Cortex of kidney (tissue), 1 donor: ENCODE measurements at places on chromosomes 11 and 22.

DNA sequence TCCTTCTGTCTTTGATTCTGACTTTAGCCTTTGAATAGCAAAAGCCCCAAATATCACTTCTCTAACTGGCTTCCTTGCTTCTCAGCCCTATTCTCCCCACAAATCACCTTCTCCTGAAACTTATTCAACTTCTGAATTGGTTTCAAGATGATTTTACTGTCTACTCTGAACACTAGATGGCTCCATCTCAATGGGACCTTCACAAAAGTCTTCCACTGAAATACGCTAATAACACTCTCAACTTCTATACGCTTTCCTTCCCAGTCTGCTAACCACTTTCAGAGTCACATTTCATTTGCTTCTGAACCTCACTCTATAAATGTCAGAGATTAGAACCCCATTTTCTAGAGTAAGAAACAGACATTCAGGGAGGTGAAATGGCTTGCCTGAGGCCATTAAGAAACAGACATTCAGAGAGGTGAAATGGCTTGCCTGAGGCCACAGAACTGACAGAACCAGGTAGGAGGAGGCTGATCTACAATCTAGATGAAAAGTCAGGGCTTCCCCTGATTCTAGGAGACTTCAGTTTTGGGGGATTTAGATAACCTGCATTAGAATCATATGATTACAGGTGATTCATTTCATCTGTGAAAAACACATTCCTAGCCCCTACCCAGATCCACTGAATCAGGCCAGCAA is 20.6 kb downstream of the MORC2 start:
- no peak for DNase-seq

DNA sequence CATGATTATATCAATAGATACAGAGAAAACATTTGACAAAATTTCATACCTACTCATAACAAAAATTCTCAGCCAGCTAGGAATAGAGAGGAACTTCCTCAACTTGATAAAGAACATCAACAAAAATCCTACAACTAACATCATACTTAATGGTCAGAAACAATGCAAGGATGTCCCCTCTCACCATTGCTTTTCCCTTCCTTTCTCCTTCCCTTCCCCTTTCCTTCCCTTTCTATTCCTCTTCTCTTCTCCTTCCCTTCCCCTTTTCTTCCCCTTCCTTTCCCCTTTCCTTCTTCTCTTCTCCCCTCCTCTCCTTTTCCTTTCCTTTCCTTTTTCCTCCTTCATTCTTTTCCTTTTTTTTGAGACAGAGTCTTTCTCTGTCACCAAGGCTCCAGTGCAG is 418.3 kb upstream of the B3GAT1 start:
- DNase-seq: no peak

GRCh38 chr11:35714882-35715627 is 52.5 kb downstream of the TRIM44 start:
- no peak for DNase-seq

DNA sequence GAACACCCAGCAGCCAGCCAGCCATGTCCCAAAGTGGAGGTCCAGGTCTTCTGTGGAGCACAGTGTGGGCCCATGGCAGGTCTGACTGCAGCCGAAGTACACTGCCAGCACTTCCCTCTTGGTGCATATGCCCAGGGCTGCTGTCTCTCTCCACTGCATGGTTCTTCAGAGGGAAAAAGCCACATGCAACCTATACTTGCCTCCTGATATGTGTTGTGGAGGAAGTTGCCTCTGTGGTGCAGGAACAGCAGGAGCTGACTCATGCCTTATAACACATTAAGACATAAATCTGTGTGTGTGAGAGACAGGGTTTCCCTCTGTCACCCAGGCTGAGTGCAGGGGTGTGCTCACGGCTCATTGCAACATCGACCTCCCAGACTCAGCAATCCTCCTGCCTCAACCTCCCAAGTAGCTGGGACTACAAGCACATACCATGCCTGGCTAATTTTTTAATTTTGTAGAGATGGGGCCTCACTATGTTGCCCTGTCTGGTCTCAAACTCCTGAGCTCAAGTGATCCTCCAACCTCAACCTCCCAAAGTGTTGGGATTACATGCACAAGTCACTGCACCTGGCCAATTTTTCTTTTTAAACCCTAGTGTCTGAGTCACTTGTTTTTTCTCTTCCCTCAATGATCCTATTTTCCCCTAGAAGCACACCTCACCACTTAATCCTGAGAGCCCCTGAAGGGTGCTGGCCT is 98.8 kb downstream of the MPPED2 start:
- DNase-seq: no peak

GRCh38 chr11:118656563-118657165 is 22.8 kb downstream of the TREH start:
- no peak for DNase-seq

DNA sequence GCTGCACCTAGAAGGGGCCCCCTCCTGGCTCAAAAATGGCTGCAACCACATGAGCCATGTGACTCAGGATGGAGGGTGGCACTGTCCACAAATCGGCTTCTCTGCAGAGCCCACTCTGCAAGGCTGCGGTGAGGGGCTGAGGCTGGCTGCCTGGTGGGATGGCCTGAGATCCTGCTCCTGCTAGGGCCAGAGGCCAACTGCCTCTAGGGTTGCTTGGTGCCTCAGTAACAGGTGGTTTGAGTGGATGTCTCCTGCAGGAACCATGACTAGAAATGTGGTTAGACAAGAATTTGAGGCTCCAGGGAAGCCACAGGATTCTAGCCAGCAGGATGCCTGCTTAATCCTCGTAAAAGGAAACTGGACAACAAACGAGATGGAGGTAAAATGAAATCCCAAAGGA is 17.1 kb downstream of the PATZ1 start:
- no peak for DNase-seq

GRCh38 chr11:1883346-1884302 is 8.1 kb downstream of the PRR33 start:
- no peak for DNase-seq

DNA sequence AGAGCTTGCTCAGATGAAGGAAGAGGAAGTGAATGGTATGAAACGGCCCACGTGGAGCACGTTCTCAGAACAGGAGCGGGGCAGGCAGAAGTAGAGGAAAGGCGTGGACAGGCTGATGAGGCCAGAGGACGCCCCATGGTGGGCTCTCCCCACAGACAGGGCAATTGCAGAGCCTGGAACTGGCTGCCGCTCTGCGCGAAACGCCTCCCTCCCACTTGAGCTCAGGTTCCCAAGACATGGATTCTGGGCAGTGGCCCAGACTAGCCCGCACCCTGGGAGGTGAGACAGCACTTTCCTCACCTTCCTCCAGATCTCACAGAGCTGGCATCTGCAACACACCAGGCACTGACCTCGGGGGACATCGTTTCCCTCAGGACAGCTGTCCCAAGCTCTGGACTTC is 117.6 kb downstream of the PHF21B start:
- DNase-seq: no peak

DNA sequence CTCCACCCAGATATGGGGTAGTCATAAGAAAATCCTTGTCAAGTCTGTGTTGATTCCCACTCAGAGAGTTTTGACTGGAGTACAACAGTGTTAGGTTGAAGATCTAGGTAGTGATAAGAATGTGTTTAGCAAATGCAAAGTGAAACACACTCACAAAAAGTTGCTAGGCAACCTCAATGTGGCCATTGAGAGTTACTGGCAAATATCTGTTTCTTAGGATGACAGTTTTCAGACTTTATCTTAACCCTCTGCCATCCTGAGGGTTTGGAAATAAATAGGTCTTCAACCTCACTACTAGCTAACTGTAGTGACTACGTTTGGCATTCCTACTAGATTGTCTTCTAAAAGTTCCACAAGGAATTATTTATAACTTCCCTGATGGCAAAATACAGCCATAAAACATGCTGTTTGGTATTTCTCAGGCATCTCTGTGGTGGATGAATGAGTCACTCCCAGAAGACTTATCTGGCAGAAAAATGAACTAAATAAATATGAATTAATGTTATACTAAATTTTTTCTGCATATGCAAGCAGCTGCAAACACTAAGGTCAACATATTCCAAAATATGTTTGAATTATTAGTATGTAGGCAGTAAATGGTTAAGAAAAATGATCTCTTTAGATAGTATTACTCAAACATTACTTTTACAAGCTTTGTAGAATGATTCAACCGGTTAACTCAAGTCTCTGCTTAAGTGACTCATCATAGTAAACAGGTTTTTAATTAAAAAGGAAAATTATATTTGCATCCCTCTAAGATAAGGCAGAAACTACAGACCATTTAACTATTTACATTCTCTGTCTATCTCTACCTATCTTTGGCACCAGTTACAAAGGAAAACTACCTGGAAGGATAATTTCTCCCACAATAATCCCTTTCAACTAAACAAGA is 17.1 kb upstream of the SYTL2 start:
- DNase-seq: no peak

DNA sequence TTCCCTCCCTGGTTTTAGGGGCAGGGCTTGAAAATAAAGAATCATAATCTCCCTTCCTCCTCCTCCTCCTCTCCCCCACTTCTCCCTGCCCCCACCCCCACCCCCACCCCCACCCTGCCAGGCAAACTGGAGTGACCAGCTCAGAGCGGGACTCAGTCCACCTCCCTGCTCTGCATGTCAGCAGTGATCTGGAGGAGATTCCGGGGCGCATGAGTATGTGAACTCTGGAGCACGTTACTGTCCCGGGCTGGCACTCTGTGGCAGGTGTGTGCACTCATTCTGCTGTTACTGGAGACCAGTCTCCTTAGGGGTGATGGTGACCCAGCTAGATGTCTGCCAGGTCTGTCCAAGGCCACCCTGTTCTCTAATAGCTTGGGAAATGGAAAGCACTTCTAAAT is 33.9 kb downstream of the MARK2 start:
- no peak for DNase-seq

GRCh38 chr22:36467946-36468345 is 13.5 kb downstream of the TXN2 start:
- DNase-seq: no peak

- DNase-seq: no peak
Observed at GRCh38 chr22:30357650-30358215, 926 bp downstream of the CCDC157 start.

- no peak for DNase-seq
Observed at GRCh38 chr11:44097821-44098220, 2.3 kb downstream of the EXT2 start.

GRCh38 chr11:113504586-113504985 is 29.4 kb upstream of the DRD2 start:
- DNase-seq: no peak

DNA sequence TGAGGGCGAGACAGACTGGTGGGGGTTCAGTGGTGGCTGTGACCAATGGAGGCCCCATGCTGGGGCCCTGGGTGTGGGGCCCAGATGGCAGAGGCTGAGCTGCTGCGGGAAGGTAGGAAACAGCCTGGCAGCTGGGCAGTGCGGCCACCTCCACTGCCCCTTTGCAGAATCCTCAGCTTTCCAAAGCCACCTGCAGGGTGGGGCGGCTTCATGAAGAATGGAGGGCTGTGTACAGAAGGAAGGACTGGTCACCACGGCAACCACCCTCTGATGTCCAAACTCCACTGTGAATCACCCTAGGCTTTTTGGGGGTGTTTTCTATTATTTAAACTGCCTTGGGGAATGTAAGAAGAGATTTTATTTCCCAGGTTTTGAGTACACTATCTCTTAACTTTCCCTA is 166.3 kb upstream of the NAV2 start:
- no peak for DNase-seq

DNA sequence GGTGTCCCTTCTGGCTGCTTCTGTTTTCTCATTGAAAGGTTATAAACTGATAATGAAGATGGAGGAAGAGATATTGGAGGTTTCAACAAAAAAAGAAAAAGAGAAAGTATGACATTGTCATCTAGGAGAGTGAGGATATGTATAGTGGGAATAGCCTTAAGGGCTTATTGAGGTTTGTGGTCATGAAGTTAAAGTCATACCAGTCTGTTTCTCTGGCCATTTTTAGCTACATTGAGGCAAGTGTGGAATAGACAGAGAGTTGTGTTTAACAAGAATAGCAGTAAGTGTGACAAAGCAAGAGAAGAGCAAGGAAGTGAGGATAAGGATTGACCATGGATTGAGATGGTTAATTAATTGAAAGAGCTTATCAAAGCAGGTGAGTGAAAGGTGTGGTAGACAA is 110.4 kb downstream of the ELP4 start:
- DNase-seq: no peak

GRCh38 chr22:21082248-21082647 is 36.5 kb downstream of the LRRC74B start:
- no peak for DNase-seq

GRCh38 chr11:1072116-1072820 is 2.4 kb upstream of the MUC2 start:
- no peak for DNase-seq

DNA sequence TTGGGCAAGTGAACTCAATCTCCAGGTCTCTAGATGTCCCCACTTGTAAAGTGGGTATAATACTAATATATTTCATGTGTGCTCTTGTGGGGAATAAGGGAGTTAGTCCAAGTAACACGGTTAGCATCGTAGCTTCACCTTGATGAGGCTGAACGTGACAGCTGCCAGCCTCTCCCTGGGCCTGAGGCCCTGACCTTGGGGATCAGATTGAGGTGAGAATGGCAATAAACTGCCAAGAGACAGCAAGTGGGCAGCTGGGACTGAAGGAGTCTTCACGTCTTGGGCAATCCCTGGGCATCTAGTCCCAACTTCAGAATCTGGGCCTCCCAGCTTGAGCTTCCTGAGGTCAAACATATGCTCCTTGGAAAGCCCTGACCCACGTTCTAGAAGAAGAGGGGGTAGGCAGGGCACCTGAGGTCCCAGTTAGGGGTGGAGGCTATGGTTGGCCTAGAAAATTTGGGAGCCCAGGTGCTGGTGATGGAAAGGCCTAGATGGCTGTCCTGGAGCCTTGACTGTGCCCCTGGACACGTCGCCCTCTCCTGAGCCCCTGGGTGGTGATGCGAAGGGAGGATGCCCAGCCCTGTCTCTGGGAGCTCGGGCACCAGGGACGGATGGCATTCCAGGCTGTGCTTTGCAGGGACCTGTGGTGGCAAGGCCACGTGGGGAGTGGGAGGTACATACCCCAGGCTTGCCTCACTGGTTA is 23.4 kb downstream of the ADAMTS15 start:
- no peak for DNase-seq

- no peak for DNase-seq
Observed at GRCh38 chr11:101705972-101706371, 122.2 kb upstream of the TRPC6 start.

DNA sequence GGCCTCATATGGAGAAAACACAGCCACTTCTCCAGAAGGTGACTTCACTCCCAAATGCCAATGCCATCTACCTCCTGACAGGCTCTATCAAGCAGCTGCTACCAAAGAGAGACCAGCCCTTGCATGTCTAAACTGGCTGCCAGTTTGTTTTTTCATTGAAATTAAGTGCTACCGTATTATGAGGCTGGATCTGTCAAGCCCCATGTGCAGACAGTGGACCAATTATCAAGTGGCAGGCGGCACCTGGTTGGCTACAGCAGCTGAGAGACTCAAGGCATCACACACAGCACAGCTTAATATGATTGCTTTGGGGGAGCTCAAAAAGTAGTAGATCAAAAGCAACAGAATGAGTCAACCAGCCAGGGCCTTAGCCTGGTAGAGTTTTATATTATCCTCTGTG is 1293.0 kb upstream of the TENM4 start:
- no peak for DNase-seq

DNA sequence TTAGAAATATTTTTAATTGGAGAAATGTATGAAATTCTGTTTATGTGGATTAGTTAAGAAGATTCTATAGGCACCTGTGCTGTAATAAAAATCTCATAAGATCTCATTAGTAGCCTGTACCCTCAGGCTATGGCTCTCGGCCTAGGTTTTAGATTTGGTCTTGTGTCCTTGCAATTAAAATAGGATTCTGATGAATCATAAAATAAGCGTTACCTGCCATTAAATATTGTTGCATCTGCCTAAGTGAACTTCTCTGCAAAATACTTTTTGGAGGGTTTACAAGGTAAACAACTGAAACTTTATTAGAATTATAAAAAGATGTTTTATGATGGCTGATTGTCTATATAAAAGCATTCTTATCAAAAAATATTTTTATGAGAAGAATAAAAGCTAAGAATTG is 804.1 kb upstream of the ANO3 start:
- DNase-seq: no peak
